A549 treated with ZK216348 at 1 μM for 4 hours (cell line): ENCODE measurements at places on chromosomes 5 and 9. TPM values are rescaled to one million over a fixed set of nuclear protein-coding genes. Genes with fewer than 3 reads are reported as not detected.

Gene TARS1
- total RNA-seq = 130 to 176 TPM (median 134 TPM) in 5 replicates

Gene HTR1A
- not detected in 5 replicates for total RNA-seq

Gene NTMT1
- 71.6 to 104 TPM (median 93.0 TPM) in 5 replicates for total RNA-seq

Gene FAM200C
- 1.8 to 2.3 TPM (median 2.1 TPM) in 5 replicates for total RNA-seq

Gene CCL27
- total RNA-seq = 0.25 to 0.94 TPM (median 0.34 TPM) in 3 of 5 replicates, not detected in the others

Gene RUFY1
- total RNA-seq = 28.6 to 34.3 TPM (median 31.0 TPM) in 5 replicates
